ENCODE measurements at places on chromosomes 6 and 20.

GRCh38 chr6:134420614-134421181 lies 102.8 kb upstream of the SGK1 start:
- no peak for DNase-seq

DNA sequence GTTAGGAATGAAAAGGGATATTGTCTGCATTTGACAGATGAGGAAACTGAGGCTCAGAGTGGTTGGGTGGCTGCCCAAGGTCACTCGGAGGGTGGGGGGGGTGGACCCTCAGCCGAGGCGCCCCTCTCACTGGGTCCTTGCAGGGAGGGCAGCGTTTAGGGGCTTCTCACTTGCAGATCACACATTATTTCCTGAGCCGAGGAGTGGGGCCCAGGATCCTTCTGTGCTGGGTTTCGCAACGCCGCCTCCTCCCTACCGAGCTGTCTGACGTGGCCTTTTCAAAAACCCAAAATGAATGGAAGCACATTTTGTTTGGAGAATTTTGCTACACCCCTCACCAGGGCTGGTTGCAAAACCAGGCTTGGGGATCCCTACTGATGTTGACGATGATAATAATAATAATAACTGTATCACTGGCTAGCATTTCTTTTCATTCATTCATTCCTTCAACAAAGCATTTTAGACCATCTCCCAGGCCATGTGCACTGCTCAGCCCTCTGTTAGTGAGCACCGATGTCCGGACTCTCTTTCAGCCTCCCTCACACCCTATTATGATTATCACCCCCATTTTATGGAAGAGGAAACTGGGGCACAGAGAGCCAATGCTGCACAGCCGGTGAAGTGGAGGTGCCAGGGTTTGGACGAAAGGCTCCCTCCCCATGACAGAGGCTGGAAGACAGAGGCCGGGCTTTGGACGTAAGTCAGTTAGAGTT lies 5.2 kb downstream of the DLGAP4 start:
- no peak for DNase-seq

DNA sequence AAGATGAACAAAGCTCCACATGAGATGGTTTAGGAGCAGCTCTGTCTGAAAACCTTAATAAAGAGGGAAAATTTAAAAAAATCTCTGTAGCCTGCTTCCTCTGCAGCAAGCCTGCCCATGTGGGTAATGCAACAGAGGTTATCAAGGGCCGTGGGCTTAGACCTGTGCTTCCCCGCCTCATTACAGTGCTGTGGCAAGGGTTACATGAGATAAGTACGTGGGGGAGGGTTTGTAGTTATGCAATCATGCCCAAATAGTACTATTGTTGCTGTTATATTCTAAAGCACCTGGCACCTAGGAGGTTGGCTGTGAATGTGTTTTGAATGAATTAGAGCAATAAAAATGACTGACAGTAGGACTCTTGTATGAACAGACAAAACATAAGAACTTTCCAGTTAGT lies 68.3 kb downstream of the PKHD1 start:
- DNase-seq: no peak

DNA sequence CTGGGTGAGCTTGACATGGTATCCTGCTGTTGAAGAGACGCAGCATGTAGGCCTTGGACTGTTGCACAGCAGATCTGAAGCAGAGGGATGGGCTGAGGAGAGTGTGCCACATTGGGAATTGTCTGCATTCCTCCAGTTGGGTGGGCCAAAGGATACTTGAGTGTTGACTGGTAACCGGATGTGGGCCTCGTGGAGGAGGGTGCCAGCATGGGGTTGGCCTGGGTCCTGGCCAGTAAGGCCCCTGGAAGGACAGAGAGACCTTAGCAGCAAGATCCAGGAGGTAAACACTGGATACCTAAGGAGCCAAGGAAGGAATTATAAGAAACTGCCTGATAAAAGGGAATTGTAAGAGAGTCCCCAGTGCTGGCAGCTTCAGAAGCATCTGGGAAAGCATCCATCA lies 76.9 kb downstream of the FIG4 start:
- DNase-seq: no peak

- no peak for DNase-seq
These were observed 3.3 kb upstream of the SLC35B2 start for GRCh38 chr6:44260451-44261297.

- no peak for DNase-seq
These were observed 61.4 kb downstream of the EZR start for GRCh38 chr6:158757753-158758090.

GRCh38 chr6:40937491-40937890 lies 101.5 kb downstream of the UNC5CL start:
- no peak for DNase-seq

DNA sequence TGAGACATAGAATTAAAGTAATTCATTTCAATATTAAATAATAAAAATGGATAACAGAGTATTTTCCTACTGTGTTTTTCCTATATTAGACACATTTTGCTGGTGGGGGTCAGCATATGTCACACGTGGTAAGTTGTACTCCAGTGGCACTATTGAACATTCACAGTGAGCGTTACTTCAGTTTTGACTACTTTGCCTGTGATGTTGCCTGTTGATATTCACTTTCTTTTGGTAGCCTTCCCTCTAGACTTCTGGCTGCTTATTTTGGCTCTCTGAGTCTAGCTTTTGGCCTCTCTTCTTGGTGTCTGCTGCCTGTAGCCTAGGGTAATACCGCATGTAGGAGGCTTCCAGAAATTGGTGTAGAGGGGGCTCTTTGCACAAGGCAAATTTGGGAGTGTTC lies 64.4 kb upstream of the TFB1M start:
- DNase-seq: no peak

GRCh38 chr6:105310371-105310770 lies 92.5 kb downstream of the PREP start:
- DNase-seq: no peak

- DNase-seq: no peak
These were observed 46.8 kb downstream of the DSTN start for GRCh38 chr20:17616480-17617211.

GRCh38 chr6:109999740-110000139 lies 21.6 kb downstream of the GPR6 start:
- DNase-seq: no peak

DNA sequence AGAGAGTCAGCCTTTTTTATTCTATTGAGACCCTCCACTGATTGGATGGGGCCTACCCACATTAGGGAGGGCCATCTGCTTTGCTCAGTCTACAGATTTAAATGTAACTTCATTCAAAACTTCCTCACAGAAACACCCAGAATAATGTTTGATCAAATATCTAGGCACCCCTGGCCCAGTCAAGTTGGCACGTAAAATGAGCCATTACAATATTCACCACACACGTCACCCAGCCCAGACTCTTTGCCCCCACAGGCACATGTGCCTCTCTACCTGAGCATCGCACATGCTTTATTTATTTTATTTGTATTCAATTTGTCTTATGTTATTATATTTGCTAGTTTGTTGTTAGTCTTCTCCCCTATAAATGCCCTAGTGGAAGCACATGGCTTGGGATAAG lies 70.9 kb upstream of the EYA2 start:
- DNase-seq: no peak

- DNase-seq: no peak
These were observed 231 bp upstream of the PHACTR2 start for GRCh38 chr6:143677577-143677890.

GRCh38 chr20:33827634-33828325 lies 16.6 kb downstream of the CHMP4B start:
- DNase-seq: no peak

DNA sequence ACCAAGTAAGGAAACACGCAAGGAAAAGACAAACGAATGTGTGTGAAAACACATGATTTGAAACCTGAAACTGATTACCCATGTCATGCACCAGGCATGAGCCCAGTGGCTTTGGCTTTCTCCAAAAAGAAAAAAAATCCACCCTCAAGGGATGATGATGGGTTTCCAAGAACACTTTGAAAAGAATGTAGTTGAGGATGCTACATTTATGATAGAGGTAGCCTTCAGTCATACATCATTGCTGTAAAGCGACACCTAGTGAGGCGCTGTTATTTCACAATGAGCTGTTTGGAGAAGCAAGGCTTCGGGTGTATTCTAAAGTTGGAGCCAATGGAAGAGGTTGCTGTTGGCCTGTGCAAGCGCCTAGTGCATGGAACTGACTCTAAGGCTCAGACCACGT lies 124.9 kb downstream of the SCML4 start:
- DNase-seq: no peak

GRCh38 chr20:32959351-32960221 lies 44.6 kb downstream of the SUN5 start:
- DNase-seq: no peak

- no peak for DNase-seq
These were observed 42.6 kb upstream of the ENPP1 start for GRCh38 chr6:131765081-131765803.

GRCh38 chr6:99458319-99458718 lies 33.2 kb upstream of the PNISR start:
- peak; percentile 2 for DNase-seq

Measured in stimulated activated CD4-positive, alpha-beta T cell treated with anti-CD3 and anti-CD28 coated beads, TNF-alpha, amount 100 ng/mL, for 48 hours (primary cell).